ENCODE measurements at places on chromosomes 4 and X.

- DNase-seq: no peak
Observed at GRCh38 chrX:8635812-8636211, 96.1 kb downstream of the ANOS1 start.

DNA sequence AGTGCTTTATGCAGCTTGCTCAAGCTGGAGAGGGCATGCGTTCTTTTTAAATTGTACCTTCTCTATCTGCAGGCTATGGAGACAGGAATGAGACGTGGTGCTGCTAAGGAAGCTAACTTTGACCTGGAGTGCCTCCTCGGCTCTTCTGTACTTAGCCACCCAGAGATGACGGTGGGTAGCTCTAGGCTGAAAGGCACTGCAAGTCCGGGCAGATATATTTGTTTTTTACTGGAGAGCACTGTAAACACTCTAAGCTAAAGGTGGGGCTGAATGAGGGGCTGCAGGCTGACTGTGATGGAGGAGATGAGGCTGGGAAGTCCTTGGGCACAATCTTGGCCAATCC is 12.1 kb downstream of the ELF4 start:
- DNase-seq: no peak

- DNase-seq: no peak
Observed at GRCh38 chr4:2938906-2939305, 24.3 kb downstream of the NOP14 start.

- DNase-seq: no peak
Observed at GRCh38 chrX:17412692-17413091, 37.7 kb downstream of the NHS start.

DNA sequence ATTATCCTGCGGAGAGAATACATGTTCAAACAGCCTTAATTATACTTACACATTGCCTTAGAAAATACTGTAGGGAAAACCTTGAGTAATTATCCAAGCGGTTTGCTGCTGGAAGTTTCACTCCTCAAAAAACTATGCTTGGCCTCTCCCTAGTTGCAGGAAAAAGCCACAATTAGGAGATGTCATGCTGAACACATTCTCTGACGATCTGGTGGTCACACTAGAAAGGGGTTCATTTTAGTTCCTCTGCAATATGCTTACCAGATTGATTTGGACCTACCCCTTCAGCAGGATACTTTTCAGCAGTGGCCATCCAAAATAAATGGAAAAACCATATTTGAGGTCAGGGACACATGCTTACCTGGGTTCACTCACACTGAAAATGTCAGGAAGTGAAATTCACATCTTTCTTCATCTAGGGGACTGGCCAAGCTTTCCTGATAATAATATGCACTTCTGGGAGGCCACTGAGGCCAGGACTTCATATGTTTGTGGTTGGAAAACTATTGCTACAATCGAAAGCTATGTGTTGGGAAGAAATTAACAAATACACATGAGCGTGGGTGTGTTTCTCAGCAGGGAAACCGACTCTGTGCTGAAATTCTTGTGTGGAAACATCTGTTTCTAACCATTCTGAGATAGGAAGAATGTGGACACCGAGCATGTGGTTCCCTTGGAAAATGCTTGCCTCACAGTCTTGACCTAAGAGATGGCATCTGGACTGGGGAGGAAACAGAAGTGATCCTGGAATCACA is 68.8 kb downstream of the ATXN3L start:
- no peak for DNase-seq

DNA sequence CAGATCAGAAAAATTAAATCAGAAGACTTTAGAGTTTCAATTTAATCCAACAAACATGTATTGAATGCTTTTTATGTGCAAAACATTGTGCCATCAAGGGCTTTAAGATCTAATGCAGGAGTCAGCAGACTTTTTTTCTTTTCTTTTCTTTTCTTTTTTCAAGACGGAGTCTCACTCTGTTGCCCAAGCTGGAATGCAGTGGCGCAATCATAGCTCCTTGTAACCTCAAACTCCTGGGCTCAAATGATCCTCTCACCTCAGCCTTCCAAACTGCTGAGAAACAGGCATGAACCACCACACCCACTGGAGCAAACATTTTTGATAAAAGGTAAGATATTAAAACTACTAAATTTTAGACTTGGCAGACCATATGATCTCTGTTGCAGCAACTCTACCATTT is 24.6 kb upstream of the LRBA start:
- no peak for DNase-seq

GRCh38 chr4:151912632-151913031 is 151.8 kb upstream of the GATB start:
- DNase-seq: no peak

DNA sequence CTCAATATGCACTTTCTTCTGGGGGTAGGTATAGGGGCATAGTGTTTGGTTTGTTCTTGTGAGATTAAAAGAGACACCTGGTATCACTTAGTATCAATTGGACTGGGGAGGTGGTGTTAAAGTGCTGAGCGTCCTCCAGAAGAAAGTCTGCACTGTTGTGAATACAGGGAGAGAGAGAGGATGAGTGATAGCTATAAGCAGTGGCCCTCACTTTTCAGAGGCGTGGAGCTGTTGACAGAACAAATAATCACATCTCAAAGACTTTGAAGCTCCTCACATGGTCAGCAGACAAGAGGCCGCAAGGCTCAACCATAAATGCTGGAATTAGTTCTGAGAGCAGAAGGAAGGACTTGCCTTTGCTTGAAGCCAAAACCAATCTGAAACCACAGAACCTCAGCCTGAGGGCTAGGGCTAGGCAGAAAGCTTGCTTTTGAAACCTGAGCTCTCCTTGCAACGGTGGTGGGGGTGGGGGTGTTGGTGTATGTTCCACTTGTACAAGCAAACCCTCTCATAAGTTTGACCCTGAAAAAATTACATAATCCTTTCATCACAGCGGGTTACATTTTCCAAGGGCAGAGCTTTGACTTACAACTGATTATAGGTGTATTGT is 123.2 kb upstream of the SCML1 start:
- DNase-seq: peak; percentile 57

GRCh38 chrX:46904626-46905025 is 7.6 kb upstream of the JADE3 start:
- no peak for DNase-seq

GRCh38 chrX:9134366-9134765 is 100.4 kb upstream of the FAM9B start:
- no peak for DNase-seq
